Naive B cell (primary cell): ENCODE measurements at places on chromosomes 11 and 22. TPM values are rescaled to one million over a fixed set of nuclear protein-coding genes. Genes with fewer than 3 reads are reported as not detected.

The HORMAD2 gene
- not detected for polyA plus RNA-seq

The OR5B12 gene
- polyA plus RNA-seq, result not detected

The SGSM1 gene
- polyA plus RNA-seq, result 0.97 TPM

The INPP5J gene
- not detected for polyA plus RNA-seq

The GGTLC3 gene
- not detected for polyA plus RNA-seq

The SORL1 gene
- polyA plus RNA-seq, result 89.3 TPM

The FAT3 gene
- polyA plus RNA-seq, result not detected

The PANX2 gene
- polyA plus RNA-seq, result not detected

The OR6Q1 gene
- not detected for polyA plus RNA-seq

The SLC7A4 gene
- polyA plus RNA-seq, result not detected

The TSSK2 gene
- not detected for polyA plus RNA-seq

The VWCE gene
- not detected for polyA plus RNA-seq

The IL18 gene
- not detected for polyA plus RNA-seq

The KRTAP5-8 gene
- not detected for polyA plus RNA-seq

The PATZ1 gene
- 16.6 TPM for polyA plus RNA-seq

The ZNF70 gene
- polyA plus RNA-seq, result 1.0 TPM

The TYR gene
- not detected for polyA plus RNA-seq

The MS4A6E gene
- polyA plus RNA-seq, result not detected

The MMP27 gene
- not detected for polyA plus RNA-seq

The TMPRSS4 gene
- not detected for polyA plus RNA-seq

The GGT5 gene
- polyA plus RNA-seq, result not detected

The GGTLC2 gene
- not detected for polyA plus RNA-seq

The TTLL1 gene
- polyA plus RNA-seq, result 0.60 TPM

The CDC45 gene
- not detected for polyA plus RNA-seq

The OR52I1 gene
- polyA plus RNA-seq, result not detected

The ZBTB44 gene
- 9.0 TPM for polyA plus RNA-seq

The VPREB3 gene
- 1,186 TPM for polyA plus RNA-seq

The CASTOR1 gene
- polyA plus RNA-seq, result 18.5 TPM

The PRG2 gene
- not detected for polyA plus RNA-seq

The PHOX2A gene
- not detected for polyA plus RNA-seq

The SEPTIN3 gene
- not detected for polyA plus RNA-seq

The KCNQ1 gene
- polyA plus RNA-seq, result 9.9 TPM

The OR51E1 gene
- polyA plus RNA-seq, result not detected

The NNMT gene
- not detected for polyA plus RNA-seq

The PATE1 gene
- not detected for polyA plus RNA-seq
